Cerebellum (tissue), 4 donors: ENCODE measurements at places on chromosomes 6 and 20. TPM values are rescaled to one million over a fixed set of nuclear protein-coding genes. Genes with fewer than 3 reads are reported as not detected.

The PBOV1 gene
- total RNA-seq, result not detected

The TCP11 gene
- not detected for total RNA-seq

The ANGPT4 gene
- total RNA-seq, result 0.09 TPM

The COL20A1 gene
- total RNA-seq, result 2.7 TPM

The TRIM40 gene
- not detected for total RNA-seq

The NFKBIL1 gene
- 15.3 TPM for total RNA-seq

The FRK gene
- total RNA-seq, result 0.36 TPM

The CRISP2 gene
- 0.54 TPM for total RNA-seq

The PI3 gene
- not detected for total RNA-seq

The PNLDC1 gene
- not detected for total RNA-seq

The MYLK2 gene
- 1.1 TPM for total RNA-seq

The TPBG gene
- total RNA-seq, result 20.4 TPM

The CYP39A1 gene
- 8.5 TPM for total RNA-seq

The SNPH gene
- total RNA-seq, result 12.8 TPM

The ABCC10 gene
- total RNA-seq, result 23.6 TPM

The OR2H2 gene
- total RNA-seq, result not detected

The CST9L gene
- total RNA-seq, result not detected

The BPIFB2 gene
- not detected for total RNA-seq

The FERMT1 gene
- total RNA-seq, result 1.1 TPM
